ENCODE measurements at places on chromosomes 4 and X. TPM values are rescaled to one million over a fixed set of nuclear protein-coding genes. Genes with fewer than 3 reads are reported as not detected.

DNA sequence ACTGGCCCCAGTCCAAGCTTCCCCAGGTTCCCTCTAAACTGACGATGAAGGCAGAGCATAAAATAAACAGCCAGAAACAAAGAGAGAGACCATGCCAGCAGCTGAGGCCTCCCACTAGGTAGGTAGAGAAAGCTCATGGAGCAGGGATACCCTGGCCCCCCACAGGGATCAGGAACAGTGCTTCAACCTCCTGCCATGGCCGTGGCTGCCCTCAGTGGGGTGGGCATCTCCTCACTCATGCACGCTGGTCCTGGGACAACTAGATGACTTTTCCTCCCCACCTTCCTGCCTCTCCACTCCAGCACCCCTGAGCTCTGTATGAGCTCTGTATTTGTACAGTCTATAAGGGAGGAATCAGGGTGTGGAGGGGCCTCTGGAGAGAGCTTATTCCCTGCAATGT is 117.7 kb upstream of the PSAPL1 start:
- DNase-seq: no peak

- DNase-seq: no peak
Measured at GRCh38 chrX:121256647-121257046, 209.2 kb downstream of the GLUD2 start.

GRCh38 chr4:6343939-6344408 is 74.3 kb downstream of the WFS1 start:
- DNase-seq: peak; percentile 81

- DNase-seq: peak; percentile 80
Measured at GRCh38 chr4:128524311-128524710, 236.7 kb upstream of the PGRMC2 start.

The SLC10A6 gene
- total RNA-seq: 0.67 TPM

DNA sequence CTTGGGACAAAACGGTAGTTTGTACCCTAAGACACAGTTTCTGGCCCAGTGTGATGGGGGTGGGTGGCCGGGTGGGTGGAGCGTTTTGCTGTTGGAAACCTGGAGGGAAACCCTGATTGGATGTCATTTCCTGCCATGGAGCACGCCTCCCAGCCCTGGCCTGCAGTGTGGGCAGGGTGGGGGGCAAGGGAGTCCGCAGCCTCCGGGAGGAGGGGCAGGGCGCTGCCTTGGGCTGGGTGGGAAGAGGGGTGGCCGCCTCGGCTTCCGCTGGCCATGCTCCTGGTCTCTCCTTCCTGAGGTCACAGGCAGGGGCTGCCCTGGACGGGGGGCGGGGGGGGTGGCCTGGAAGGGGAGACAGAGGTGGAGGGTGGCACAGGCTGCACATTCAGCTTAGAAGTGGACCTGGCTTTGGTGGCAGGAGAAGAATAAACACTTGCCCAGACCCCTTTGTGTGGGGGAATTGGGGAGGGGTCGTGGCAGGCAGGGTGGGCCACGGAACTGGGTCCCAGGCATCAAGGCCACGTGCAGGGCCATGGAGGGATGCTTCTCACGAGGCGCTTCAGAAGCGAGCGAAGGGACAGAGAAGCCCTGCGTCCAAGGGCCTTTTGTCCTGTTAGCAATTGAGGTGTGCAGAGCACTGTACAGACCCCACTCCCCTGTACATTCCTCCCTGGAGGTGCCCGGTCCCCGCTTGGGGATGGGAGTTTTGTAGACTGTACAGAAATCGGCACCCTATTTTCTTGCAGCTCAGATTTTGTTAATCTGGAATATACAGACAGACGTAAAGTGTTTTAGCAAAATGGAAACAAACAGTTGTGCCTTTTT is 6.2 kb downstream of the NAT8L start:
- no peak for DNase-seq

The DCHS2 gene
- 0.17 TPM for total RNA-seq
